Activated CD8-positive, alpha-beta memory T cell treated with anti-CD3 and anti-CD28 coated beads, Interleukin-2, amount 10 ng/mL, durations not matched to agents 7 days and 5 days (primary cell): ENCODE measurements at places on chromosomes 5 and 9. TPM values are rescaled to one million over a fixed set of nuclear protein-coding genes. Genes with fewer than 3 reads are reported as not detected.

SPAG8 gene
- 1.2 TPM for total RNA-seq

COL27A1 gene
- total RNA-seq = 0.30 TPM

TBC1D9B gene
- total RNA-seq = 83.3 TPM

LEAP2 gene
- 6.0 TPM for total RNA-seq

GRXCR2 gene
- total RNA-seq = not detected

ANKRD18B gene
- 0.33 TPM for total RNA-seq

ZER1 gene
- total RNA-seq = 17.7 TPM

NUTM2F gene
- total RNA-seq = not detected

TAS2R1 gene
- total RNA-seq = not detected

DNA sequence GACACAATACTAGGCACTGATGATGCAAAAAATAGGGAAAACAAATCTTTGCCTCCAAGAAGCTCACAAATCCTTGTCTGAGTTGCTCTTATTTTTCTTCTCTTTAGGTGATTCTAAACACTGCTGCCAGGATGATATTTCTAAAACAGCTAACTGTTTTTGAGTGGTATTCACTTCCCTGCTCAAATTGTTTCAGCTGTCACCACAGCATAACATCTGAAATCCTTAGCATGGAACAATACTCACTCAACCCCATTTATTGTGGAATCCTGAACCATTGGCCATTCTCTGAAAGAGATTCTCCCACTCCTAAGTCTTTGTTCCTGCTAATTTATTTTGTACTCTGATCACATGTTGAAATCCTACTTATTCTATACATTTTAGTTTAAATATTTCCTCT lies 4.8 kb upstream of the SHOC1 start:
- no peak overlapping the region for H3K4me3 ChIP-seq
- no peak for DNase-seq
- no peaks in the 10 kb centered on the region for H3K27me3 ChIP-seq
- H3K36me3 ChIP-seq = no peaks in the 10 kb centered on the region
- H3K27ac ChIP-seq = no peak overlapping the region

GRCh38 chr5:136285096-136285855 lies 80.1 kb downstream of the TRPC7 start:
- no peak overlapping the region for H3K4me3 ChIP-seq
- H3K36me3 ChIP-seq = no peaks in the 10 kb centered on the region
- peaks cover 2% of the 10 kb centered on the region for H3K27me3 ChIP-seq
- H3K27ac ChIP-seq = no peak overlapping the region
- DNase-seq = no peak

- no peak for DNase-seq
- no peaks in the 10 kb centered on the region for H3K27me3 ChIP-seq
- H3K4me1 ChIP-seq = no peaks in the 10 kb centered on the region
- H3K4me3 ChIP-seq = no peak overlapping the region
Observed at GRCh38 chr5:124285071-124285470, 461.4 kb downstream of the ZNF608 start.

GRCh38 chr9:116687074-116687753 lies at the start of gene TRIM32:
TSS of gene TRIM32 (plus strand) at chr9:116687305. CDS start at chr9:116697743, 10,438 bp downstream.
- peaks cover 5% of the 10 kb centered on the region for H3K36me3 ChIP-seq
- H3K27ac ChIP-seq = peak within 1 kb of the TSS; percentile 87
- peak within 1 kb of the TSS; percentile 91 for H3K4me3 ChIP-seq

DNA sequence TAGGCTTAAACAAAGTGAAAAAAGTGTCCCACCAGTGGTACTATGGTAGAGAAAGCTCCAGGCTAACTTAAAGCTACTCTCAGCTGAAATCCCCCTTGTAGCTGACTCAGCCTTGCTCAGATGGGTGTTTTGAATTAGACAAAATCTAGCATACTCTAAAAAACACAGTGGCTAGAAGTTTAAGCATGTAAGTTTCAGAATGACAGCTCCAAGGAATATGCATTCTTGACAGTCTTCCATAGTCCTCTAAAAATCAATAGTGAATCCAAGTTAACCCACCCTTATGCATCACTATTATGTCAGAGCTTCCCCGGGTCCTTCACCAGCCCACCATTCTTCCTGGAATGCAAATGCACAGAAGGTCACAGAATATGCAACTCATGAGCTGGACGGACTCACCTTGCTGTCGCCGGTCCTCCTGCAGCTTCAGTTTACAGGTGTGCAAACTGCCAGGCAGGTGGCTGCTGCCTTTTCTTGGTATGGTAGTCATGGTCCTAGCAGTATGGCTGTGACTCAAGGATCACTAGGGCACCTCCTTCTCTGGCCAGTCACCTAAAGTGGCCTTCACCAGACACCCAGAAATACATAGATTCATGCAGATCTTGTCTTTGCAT lies 668 bp downstream of the RANBP3L start:
- no peaks in the 10 kb centered on the region for H3K4me1 ChIP-seq
- no peaks in the 10 kb centered on the region for H3K36me3 ChIP-seq
- H3K27me3 ChIP-seq = peaks cover 10% of the 10 kb centered on the region
- no peak overlapping the region for H3K4me3 ChIP-seq
- no peak overlapping the region for H3K27ac ChIP-seq
- DNase-seq = no peak

DNA sequence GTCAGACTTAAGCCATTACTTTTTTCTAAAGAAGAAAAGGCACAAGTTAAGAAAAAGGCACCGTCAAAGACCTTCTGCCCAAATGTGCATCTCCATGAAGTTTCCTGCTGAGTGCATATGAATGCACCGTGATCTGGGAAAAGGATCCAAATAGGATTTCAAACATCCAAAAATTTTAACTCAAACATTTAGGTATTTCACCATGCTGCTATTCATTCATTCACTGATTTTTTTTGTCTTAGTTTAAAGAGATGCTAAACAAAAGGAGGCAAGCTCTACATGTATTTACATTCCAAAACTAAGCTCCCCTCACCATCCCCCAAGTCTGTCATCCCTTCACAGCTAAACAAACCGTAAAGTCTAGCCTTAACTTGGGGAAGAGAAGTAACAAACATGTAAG lies 291.9 kb downstream of the ARL15 start:
- H3K4me1 ChIP-seq = peaks cover 26% of the 10 kb centered on the region
- no peak overlapping the region for H3K27ac ChIP-seq
- no peak for DNase-seq
- peaks cover 20% of the 10 kb centered on the region for H3K36me3 ChIP-seq

GRCh38 chr9:81748091-81748490 lies 58.7 kb upstream of the TLE1 start:
- no peak overlapping the region for H3K27ac ChIP-seq
- DNase-seq = no peak
- no peaks in the 10 kb centered on the region for H3K4me1 ChIP-seq
- H3K27me3 ChIP-seq = no peaks in the 10 kb centered on the region
- H3K4me3 ChIP-seq = no peak overlapping the region
- no peaks in the 10 kb centered on the region for H3K36me3 ChIP-seq

DNA sequence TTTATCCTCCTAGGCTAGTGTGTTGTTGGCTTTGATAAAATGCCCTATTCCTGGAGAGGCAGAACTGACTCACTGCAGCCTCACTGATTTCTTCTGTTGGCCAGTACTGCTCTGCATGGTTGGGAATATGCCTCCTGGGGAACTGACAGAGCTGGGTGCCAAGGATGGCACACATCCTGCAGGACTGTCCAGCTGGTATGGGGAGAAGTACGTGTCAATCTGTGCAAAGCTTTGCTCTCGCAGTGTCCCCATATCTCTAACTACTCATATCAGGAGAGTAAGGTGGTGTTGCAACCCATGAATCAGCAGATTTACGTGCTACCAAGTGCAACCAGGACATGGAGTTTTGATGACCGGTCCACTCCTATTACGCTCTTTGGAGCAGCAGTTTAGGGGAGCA lies 74.7 kb downstream of the TEK start:
- no peaks in the 10 kb centered on the region for H3K36me3 ChIP-seq
- H3K4me3 ChIP-seq = no peak overlapping the region
- H3K27me3 ChIP-seq = peaks cover 3% of the 10 kb centered on the region
- no peak for DNase-seq
- no peaks in the 10 kb centered on the region for H3K4me1 ChIP-seq
- no peak overlapping the region for H3K27ac ChIP-seq

GRCh38 chr5:78760366-78760765 lies 111.8 kb upstream of the LHFPL2 start:
- H3K27me3 ChIP-seq = peaks cover 3% of the 10 kb centered on the region
- H3K36me3 ChIP-seq = no peaks in the 10 kb centered on the region
- H3K4me1 ChIP-seq = peaks cover 20% of the 10 kb centered on the region
- no peak for DNase-seq

GRCh38 chr5:1462358-1462757 lies 17.1 kb upstream of the SLC6A3 start:
- no peaks in the 10 kb centered on the region for H3K4me1 ChIP-seq
- peaks cover 69% of the 10 kb centered on the region for H3K36me3 ChIP-seq
- H3K27ac ChIP-seq = no peak overlapping the region
- no peak for DNase-seq
- no peaks in the 10 kb centered on the region for H3K27me3 ChIP-seq
- no peak overlapping the region for H3K4me3 ChIP-seq

GRCh38 chr5:921456-922435 lies 29.1 kb downstream of the TRIP13 start:
- no peak overlapping the region for H3K27ac ChIP-seq
- no peak overlapping the region for H3K4me3 ChIP-seq
- H3K36me3 ChIP-seq = peaks cover 5% of the 10 kb centered on the region
- DNase-seq = no peak
- H3K27me3 ChIP-seq = peaks cover 21% of the 10 kb centered on the region

- no peak overlapping the region for H3K4me3 ChIP-seq
- no peaks in the 10 kb centered on the region for H3K4me1 ChIP-seq
- no peaks in the 10 kb centered on the region for H3K27me3 ChIP-seq
- no peaks in the 10 kb centered on the region for H3K36me3 ChIP-seq
Observed at GRCh38 chr5:5164163-5164562, 24.0 kb downstream of the ADAMTS16 start.

DNA sequence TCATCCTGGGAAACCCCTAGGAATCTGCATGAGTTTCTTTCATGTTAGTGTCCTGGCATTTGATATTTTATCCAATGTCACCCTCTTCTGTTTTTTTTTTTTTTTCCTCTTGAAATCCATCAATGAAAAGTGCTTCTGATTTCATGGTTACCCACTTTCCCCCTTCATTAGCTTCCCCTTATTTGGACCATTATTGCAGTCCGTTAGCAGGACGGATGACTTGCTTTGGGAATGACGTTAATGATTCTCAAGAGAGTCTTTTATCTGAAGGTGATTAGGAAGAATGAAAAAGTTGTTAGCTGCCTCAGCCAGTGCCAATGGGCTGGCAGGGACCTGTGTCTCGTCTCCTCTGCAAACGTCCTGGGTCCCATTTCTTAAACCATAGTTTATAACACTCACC lies 134.7 kb downstream of the SEMA6A start:
- H3K27ac ChIP-seq = no peak overlapping the region
- DNase-seq = no peak
- no peak overlapping the region for H3K4me3 ChIP-seq
- no peaks in the 10 kb centered on the region for H3K4me1 ChIP-seq
- no peaks in the 10 kb centered on the region for H3K27me3 ChIP-seq
- H3K36me3 ChIP-seq = no peaks in the 10 kb centered on the region
